Stimulated activated CD4-positive, alpha-beta T cell treated with anti-CD3 and anti-CD28 coated beads, Interleukin-1b, Interleukin-23, amount 100 ng/mL, for 4 hours (primary cell): ENCODE measurements at places on chromosomes 5 and 9.
A peak's percentile ranks its signal among the peaks of the same experiment; 100 is the strongest.

- DNase-seq: no peak
Measured at GRCh38 chr5:33362915-33363314, 77.8 kb upstream of the TARS1 start.

GRCh38 chr5:115096034-115096769 is 73.5 kb downstream of the TRIM36 start:
- no peak for DNase-seq

DNA sequence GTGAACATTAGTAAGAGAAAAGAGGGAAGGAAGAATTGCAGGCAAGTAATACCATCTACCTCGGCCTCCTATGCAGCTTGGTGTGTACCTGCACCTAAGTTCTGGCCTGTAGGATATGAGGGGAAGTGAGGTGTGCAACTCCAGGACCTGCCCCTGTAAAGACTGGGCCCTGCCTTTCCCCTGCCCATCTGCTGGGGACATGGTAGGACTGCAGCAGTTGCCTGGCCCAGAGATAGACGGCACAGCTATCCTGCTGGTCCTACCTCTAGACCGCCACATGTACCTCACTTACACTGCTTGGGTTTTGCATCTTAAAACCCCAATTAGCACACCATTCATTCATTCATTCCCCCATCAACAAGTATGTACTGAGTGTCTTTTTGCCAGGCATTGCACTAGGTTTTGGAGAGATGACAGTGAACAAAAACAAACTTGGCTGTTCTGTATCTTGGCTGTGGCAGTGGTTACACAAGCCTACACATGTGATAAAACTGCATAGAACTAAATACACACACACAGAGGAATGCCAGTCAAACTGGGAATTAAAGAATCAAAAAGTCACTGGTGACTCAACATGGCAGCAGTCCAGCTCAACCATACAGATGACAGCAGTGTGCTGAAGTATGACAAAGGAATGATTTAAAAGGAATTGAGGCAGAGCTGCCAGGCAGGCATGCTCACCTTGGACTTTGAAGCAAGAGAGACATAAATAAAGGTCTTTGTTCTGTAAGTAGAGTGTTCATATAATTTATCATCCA is 23.3 kb upstream of the MGAT1 start:
- no peak for DNase-seq

- no peak for DNase-seq
Measured at GRCh38 chr5:125050926-125051325, 304.5 kb upstream of the ZNF608 start.

DNA sequence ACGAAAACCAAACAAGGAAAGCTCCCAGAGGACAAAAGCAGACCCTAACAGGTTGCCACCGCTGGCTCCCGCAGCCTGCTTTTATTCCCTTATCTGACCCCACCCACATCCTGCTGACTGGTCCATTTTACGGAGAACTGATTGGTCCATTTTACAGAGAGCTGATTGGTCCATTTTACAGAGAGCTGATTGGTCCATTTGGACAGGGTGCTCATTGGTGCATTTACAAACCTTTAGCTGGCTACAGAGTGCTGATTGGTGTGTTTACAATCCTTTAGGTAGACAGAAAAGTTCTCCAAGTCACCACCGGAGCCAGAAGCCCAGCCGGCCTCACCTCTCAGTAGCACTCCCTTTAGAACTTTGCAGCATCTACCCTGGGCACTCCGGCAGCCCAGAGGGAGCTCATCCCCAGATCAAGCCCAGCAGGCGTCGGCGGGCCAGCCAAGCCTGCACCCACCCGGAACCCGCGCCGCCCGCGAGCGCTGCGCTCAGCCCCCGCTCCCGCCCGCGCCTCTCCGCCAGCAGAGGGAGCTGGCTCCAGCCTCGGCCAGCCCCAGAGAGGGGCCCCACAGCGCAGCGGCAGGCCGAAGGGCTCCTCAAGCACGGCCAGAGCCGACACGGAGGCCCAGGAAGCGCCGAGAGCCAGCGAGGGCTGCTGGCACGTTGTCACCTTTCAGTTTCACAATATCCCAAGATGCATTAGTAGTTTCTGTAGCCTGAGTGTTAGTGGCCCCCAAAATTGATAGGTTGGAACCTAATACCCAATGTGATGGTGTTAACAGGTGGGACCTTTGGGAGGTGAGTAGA is 35.3 kb upstream of the CLPTM1L start:
- DNase-seq: peak; percentile 45

DNA sequence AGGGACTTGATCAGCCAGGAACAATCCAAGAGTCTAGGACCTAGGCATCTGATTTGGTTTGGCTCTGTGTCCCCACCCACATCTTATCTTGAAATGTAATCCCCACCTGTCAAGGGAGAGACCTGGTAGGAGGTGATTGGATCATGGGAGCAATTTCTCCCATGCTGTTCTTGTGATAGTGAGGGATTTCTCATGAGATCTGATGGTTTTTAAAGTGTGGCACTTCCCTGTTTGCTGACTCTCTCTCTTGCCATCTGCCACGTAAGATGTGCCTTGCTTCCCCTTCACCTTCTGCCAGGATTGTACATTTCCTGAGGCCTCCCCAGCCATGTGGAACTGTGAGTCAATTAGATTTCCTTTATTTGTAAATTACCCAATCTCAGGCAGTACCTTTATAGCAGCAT is 201.7 kb upstream of the ACTBL2 start:
- DNase-seq: no peak

DNA sequence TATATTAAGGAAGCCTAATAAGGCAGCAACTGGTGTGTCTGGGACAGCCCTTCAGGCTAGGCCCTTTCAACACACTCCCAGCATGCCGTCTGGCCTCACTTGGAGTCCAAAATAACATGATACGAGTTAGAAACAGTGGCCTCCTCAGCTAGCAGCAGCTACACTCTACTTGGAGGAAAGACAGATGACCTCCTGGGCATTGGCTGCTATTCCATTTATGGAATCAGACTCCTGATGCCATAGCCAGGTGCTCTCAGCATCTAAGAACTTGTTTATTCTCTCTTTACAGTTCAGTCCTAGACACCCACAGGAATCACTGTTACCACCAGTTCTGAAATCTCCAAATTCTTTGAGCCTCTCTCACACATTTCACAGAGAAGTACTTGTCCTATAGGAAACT is 31.8 kb downstream of the RUSC2 start:
- no peak for DNase-seq

DNA sequence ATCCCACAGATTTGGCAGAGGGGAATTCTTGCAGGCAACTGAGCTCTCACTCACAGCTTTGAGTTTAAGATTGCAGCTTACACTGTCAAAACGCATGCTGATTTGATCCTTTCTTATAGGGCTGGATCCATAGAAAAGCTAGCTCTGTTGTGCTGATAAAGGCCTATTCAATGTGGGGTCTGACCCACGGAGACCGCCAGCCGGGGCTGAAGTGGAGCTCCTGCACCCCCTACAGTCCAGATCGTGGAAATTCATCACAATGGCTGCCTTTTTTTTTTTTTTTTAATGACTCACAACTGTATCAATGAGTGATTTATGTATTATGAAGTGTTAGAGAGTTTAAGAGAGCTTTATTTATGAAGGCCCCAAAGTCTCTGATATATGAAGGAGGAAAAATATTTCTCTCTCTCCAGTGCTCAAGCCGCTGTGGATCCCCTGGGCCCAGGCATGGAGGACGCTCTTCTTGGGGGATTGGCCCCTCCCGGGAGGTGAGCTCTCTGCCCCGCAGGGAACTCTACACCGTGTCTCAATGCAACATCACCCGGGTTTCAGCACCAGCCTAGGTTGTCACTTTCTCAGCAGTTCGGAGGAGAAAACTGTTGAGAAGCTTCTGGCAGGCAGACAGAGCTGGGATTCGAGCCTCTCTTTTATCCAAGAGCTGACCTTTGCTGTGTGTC is 700.2 kb downstream of the IRX1 start:
- DNase-seq: no peak

- DNase-seq: no peak
Measured at GRCh38 chr9:117394655-117395054, 20.2 kb downstream of the ASTN2 start.

DNA sequence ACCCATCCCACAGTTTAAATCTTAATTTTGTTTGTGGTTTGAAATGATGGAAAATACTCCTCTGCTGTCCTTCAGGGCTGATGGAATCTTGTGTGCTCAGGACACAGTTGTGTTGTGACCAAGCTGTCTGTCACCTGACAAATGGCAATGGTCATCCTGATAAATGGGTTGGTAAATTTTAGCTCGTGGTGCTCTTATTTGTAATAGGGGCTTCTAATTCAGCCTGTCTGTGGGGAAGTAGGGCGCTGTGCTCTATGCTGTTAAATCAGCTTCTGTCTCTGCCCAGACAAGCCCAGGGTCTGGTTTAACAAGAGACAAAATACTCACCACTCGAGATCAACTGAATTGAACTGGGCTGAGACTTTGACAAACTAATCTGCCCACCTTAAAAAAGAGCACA is 4.5 kb downstream of the LRRTM2 start:
- DNase-seq: no peak

DNA sequence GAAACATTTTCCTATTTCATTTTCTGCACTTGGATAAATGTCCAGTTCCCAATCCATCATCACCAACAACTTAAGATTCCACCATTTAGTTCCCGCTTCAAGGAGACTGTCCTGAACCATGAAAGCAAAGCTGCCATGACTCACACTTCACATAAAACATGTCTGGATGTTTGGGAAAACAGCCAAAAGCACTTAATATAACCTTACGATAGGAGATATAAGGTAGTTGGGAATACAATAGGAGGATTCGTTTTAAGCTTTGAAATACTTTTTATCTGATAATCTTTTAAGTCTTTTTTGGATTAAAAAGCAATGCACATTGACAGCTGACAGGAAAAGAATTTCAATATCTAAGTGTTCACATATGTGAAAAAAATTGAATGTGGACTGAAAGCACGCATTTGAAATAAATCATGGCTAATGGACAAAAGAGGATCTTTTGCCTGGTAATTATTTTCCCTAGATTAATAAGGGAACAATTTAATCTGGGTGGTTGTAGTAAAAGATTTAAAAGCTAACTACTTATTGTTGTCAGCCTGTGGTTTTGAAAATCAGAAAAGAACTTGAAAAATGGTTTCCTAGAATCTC is 17.3 kb upstream of the TGFBI start:
- no peak for DNase-seq

GRCh38 chr5:163968651-163969050 is 463.2 kb downstream of the MAT2B start:
- no peak for DNase-seq

- DNase-seq: no peak
Measured at GRCh38 chr9:15244001-15244441, 63.0 kb downstream of the TTC39B start.

DNA sequence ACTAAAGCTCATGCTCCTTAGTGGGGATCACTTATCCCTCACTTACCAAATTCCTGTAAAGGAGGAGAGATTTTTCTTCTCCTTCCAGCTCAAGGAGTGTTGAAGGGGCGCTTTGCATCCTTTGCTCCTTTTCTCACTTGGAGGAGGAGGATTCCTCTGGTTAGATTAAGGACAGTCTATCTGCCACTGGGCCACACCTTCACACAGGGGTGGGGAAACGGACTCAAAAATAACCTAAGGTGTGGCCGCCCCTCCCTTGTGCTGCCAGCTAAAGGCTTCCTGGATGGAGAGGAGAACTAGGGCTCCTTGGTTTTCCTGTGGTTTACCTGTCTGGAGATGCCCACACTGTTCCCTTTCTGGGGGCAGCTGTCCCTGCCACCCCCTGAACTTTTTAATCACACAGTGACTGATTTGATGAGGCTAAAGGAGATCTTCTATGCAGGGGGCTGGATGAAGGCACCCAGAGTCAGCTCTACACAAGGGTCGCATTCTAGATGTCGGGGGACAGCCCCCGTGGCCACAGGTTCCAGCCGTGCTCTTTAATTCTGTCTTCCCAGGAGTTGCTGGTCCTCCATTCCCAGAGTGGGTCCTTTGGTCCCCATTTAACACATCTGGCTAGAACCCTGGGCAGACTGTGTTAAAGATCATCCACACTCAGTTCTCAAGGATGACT is 14.4 kb downstream of the GLRX start:
- no peak for DNase-seq

DNA sequence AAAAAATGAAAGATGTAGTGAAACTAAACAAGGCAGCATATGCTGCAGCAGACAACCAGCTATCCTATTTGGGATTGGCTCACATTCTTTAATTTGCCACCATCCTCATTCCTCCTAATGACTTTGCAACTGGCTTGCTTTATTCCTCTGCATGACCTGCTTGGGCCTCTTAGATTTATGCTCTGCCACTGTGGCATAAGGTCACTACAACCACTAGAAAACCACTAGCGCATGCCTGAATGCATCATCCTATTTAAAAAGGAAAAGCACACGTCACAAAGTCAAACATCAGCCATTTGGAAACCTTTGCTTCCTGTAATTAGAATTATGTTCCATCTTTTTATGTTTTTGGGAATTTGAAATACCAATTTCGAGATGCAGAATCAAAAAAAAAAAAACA is 40.8 kb upstream of the CCDC152 start:
- DNase-seq: no peak

- DNase-seq: no peak
Measured at GRCh38 chr5:11854936-11855335, 49.3 kb downstream of the CTNND2 start.

- no peak for DNase-seq
Measured at GRCh38 chr9:115118879-115119218, 892 bp upstream of the TNC start.

- no peak for DNase-seq
Measured at GRCh38 chr5:160398806-160399205, 1.0 kb downstream of the FAM200C start.

DNA sequence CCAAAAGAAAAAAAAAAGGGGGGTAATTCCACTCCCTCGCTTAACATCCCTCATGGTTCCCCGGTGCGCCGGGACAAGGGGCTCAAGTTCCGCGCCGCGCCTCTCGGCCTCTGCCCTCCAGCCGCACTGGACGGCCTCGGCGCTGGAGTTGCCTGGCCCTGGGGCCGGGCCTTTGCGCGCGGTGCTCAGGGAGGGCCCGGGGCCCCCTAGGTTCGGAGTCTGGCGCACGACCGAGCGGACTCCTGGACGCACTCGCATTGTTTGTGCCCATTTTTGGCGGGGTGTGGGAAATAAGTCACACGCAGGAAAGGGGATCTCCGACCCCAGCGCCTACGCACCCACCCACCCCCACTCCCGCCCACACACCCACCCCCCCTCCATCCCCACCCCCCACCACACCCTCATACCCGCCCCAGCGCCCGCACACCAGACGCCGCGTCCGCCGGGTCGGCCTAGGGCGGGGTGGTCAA is 381 bp downstream of the MED22 start:
- peak; percentile 36 for DNase-seq

DNA sequence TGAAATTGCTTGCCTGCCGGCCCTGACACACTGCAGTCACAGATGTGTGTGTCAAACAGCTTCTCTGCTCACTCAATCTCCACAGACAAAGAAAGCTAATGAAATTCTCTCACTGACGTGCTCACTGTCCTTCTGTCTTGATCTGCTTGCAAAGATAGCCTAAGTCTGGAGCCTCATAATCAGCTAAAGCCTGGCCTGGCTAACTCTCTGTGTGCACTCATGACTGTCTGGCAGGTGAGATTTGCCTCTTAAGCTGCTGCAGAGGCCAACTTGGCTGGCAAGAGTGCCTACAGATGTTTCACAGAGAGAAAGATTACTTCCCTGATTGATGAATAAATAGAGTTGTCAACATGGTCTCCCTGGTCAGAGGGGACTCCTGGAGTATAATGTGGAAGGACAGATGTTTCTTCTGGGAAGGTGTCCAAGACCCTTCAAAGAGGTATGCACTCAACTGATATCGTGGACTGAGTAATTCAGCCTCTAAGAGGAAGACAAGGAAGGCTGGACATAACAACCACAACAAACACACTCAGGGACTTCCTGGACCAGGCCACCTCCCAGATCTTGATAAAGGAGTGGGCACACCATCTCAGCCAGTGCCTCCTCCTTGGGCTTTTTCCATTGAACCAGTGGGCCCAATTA is 362.0 kb downstream of the SPOCK1 start:
- no peak for DNase-seq
